ENCODE measurements at places on chromosomes 12 and 14. TPM values are rescaled to one million over a fixed set of nuclear protein-coding genes. Genes with fewer than 3 reads are reported as not detected.

Gene AQP6
- 0.02 TPM for total RNA-seq

Gene OR4N2
- total RNA-seq, result not detected

Gene ETFRF1
- total RNA-seq, result 11.9 TPM

Gene ELK3
- 76.1 TPM for total RNA-seq

Gene RPL10L
- total RNA-seq, result not detected

Gene KRT73
- not detected for total RNA-seq

Gene RPGRIP1
- 0.15 TPM for total RNA-seq

Gene ZNF839
- 6.6 TPM for total RNA-seq

Gene IL26
- not detected for total RNA-seq

Gene IL31
- not detected for total RNA-seq

Gene DDX11
- 45.0 TPM for total RNA-seq

Gene BEGAIN
- 6.1 TPM for total RNA-seq

Gene APOF
- not detected for total RNA-seq

Gene TMEM179
- 0.24 TPM for total RNA-seq

Gene LRRC10
- not detected for total RNA-seq

Gene NUBPL
- 9.4 TPM for total RNA-seq

Gene HECTD1
- total RNA-seq, result 65.1 TPM

Gene P2RX7
- not detected for total RNA-seq

Gene RNF31
- total RNA-seq, result 39.1 TPM

Gene BTG1
- 52.6 TPM for total RNA-seq

Gene CLMN
- 7.0 TPM for total RNA-seq

Gene GPD1
- 0.22 TPM for total RNA-seq

Gene IRF2BPL
- total RNA-seq, result 19.2 TPM

Gene CDH24
- total RNA-seq, result 2.1 TPM

Gene PRKD1
- total RNA-seq, result 2.2 TPM

Gene NANOG
- total RNA-seq, result 0.05 TPM

Gene RNASE3
- not detected for total RNA-seq

Gene KRT3
- total RNA-seq, result 0.06 TPM

Gene CEBPE
- not detected for total RNA-seq

Gene PTGER2
- total RNA-seq, result 4.2 TPM

Gene KANSL2
- 40.9 TPM for total RNA-seq

Gene KIF26A
- 1.9 TPM for total RNA-seq

Gene ADAMTS20
- not detected for total RNA-seq

Gene KRT85
- not detected for total RNA-seq

Gene LBHD2
- total RNA-seq, result 0.22 TPM

Gene KLRC1
- total RNA-seq, result not detected

Gene LRP1-AS
- total RNA-seq, result not detected

Gene MYO1H
- total RNA-seq, result not detected

Gene TTC6
- total RNA-seq, result 0.36 TPM

Gene RD3L
- total RNA-seq, result not detected

Gene SERPINA3
- total RNA-seq, result 12.6 TPM

Gene ETNK1
- total RNA-seq, result 26.3 TPM

All from A549 treated with dexamethasone at 1 μM for 4 hours (cell line).